GM23248 (cell line): ENCODE measurements at places on chromosomes 13 and 19.
A peak's percentile ranks its signal among the peaks of the same experiment; 100 is the strongest.

DNA sequence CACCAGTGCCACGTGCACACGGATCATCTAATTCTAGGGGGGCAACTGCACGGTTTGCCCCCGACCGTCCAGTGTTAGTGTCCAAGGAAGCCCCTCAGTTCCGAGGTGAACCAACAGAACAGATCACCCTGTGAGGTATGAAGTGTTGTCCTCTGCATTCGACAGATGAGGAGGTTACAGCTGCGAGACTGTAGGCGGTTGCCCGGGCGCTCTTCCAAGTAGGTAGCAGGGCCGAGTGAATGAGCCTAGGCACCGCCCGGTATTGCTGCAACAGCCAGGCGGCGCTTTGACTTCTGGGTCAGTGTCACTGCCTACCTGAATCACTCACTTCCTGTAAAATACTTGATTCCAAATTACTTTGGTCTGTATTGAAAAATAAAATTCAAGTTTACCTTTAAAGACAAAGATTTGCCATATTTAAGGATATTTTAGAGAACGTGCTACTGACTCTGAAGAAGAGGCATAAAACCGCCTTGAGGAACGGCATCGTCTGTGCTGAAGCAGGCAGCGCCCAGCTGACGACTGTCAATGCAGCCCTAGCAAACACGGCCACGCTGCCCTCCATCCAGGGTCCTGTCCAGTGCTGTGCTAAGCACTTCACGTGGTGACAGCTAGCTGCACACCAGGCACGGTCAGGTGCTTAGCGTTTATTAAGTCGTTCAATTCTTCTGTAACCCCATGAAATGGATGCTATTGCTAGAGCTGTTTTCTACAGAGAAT is 19.3 kb upstream of the RASA3 start:
- DNase-seq: peak; percentile 36

GRCh38 chr13:40176242-40176641 is 490.2 kb downstream of the FOXO1 start:
- DNase-seq: no peak

DNA sequence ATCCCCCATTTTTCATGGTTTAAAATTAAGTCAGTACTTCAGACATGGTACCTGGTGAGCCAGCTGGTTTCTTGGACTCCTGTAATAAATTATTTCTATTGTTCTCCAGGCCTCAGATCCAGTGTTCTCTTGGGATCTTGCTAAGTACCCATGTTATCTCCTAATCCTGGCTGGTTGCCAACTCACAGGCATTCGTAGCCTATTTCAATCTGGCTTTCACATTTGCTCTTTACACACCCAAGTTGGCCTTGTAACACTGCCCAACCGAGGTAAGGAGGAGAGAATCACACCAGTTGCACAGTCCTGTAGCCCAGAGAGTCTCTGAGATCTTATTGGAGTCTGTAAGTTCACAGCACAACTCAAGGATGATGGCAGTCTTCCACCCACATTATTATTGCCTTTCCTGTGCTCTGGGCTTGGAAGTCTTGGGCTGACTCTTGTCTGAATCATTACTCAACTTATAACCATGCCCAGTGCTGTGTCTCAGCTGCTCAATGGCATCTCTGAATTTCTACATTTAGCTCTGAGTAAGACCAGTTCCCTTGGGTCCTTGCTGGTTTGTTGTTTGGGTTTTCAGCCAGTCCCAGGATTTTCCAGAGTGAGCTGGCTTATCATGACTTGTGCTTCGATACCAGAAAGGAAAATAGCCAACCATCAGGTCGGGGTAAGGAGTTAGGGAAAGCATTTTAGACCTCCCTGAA is 76.6 kb upstream of the KLF12 start:
- DNase-seq: peak; percentile 98

- no peak for DNase-seq
Measured at GRCh38 chr13:43684963-43685725, 101.6 kb downstream of the ENOX1 start.

- DNase-seq: no peak
Measured at GRCh38 chr13:78832461-78832860, 173.5 kb upstream of the OBI1 start.

- peak; percentile 16 for DNase-seq
Measured at GRCh38 chr13:33554919-33555791, 262.8 kb upstream of the RFC3 start.

DNA sequence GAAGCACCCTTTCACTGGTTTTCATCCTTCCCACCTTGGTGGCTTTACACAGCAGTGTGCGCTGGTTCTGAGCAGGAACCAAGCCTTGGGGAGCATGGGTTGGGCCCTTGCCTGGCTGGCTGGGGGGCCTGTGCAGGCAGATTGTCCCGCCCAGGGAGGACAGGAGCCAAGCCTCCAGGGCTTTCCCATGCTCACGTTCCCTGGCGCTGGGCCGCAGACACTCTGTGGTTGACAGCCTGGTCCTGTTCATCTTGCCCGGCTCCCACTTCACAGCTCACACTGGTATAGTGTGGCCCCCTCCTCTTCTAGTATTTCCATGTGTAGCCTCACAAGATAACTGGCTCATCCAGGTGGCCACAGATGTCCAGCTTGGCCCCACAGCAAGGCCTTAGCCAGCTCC is 4.6 kb upstream of the CCNE1 start:
- no peak for DNase-seq

DNA sequence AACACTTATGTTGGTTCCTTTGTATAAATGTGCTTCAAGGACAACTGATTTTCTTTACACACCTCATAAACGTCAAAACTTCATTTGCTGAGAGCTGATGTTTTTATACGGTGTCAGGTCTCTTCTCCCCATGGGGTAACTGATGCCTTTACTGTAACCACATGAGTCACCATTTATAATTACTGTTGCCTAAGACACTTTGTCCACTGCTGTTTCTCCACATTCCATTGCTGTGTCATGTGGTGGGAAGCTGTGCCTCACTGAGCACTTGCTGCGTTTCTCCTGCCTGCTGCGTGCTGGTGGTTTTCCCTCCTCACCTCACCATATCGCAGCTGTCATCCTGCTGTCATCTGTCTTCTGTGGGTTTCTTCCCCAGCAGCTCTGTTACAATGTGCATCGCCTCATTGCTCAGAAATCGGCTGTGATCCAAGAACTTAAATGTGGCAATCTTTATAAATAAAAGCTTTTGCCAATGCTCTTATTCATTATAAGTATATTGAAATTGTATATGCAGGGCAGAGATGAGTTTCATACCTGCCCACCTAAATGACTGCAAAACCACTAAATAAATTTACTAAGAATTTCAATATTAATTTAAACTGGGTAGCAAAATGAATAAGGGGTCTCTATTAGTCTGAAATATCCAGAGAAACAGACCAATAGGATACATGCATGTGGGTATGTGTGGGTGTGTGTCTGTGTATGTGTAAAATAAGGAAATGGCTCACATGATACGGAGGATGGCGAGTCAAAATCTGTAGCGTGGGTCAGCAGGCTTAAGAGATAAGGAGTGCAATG is 547.0 kb upstream of the SLITRK5 start:
- peak; percentile 98 for DNase-seq

- DNase-seq: no peak
Measured at GRCh38 chr13:53092931-53093330, 64.3 kb downstream of the OLFM4 start.

GRCh38 chr19:35879770-35880317 is 11.5 kb downstream of the APLP1 start:
- peak; percentile 99 for DNase-seq

DNA sequence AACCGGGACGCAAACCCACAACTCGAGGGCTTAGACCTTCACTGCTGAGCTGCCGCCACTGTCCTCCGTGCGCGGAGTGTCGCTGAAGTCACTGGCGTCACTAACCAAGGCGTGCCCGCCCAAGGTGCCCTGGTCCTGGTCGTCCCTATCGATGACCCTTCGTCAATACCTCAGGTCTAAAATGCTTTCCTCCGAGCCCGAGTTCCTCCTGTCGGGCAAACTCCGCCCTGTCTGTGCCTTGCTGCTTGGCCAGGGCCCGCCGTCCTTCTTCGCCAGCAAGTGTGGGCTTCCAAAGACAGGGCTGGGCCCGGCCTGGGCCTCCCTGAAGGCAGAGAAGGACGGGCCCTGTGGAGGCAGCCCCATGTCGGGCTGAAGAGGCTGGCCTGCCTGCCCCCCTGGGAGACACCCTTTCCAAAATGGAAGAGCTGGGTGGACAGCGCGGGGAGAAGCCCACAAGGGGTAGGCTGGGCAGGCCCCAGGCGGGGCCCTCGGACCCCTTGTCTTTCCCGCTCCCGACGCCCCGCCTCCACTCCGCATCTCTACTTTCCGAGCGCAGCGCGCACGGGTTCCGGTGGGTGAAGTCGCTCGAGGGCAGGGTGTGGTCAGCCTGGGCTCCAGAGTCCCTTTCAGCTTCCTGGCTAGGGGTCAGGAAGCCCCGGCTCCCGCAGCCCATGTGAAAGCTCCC is 13.4 kb downstream of the RB1 start:
- DNase-seq: no peak

GRCh38 chr13:39345982-39346381 is 257.0 kb downstream of the LHFPL6 start:
- DNase-seq: no peak

DNA sequence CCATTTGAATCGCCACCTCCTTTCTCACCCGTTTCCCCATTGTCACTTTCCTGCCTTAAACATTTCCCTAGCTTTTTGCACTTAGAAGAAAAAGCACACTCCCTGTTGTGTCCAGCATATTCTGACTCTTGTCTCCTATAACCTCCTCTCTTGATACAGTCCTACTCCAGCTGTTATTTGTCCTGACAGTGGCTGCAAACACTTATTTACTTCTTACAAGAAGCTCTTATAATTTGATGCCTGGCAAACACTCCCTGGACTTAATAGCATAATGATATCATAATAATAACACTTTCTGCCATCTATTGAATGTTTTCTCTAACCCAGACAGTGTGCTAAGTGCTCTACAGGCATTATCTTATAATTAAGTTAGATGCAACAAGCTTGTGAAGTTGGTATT is 76.6 kb downstream of the DGKH start:
- DNase-seq: no peak

- DNase-seq: no peak
Measured at GRCh38 chr19:6685962-6686627, 16.1 kb upstream of the TNFSF14 start.

DNA sequence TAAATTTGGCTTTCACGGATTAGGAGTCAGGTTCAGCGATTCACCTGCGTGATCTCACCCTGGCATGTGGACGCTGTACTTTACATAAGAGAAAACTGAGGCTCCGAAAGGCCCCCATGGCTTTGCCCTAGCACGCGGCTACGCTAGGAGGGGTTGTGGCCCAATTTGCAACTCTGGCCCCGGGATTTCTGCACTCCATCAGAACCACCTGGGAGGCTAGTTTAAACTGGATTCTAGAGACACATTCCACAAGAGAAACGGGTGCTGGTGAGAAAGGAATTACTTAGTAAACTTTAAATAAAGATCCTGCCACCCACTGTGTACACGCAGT is 6.2 kb downstream of the BCL3 start:
- no peak for DNase-seq

DNA sequence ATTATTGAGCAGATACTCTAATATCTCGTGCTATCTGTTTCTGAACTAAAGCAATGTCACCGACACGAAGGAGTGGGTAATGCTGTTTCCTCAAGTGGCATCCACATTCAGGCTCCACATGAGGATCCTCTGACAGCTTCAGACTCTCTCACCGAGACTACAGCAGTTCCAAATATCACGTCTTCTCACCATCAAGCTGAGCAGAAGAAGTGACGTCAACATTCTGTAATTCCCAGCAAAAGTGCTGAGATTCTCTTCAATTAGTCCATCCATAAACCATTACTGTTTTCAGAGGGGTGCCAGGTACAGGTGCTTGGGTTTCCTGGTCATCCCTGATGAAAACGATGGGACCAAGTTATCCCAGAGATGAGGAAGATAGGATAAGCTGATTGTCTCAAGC is 110.0 kb upstream of the DACH1 start:
- no peak for DNase-seq

DNA sequence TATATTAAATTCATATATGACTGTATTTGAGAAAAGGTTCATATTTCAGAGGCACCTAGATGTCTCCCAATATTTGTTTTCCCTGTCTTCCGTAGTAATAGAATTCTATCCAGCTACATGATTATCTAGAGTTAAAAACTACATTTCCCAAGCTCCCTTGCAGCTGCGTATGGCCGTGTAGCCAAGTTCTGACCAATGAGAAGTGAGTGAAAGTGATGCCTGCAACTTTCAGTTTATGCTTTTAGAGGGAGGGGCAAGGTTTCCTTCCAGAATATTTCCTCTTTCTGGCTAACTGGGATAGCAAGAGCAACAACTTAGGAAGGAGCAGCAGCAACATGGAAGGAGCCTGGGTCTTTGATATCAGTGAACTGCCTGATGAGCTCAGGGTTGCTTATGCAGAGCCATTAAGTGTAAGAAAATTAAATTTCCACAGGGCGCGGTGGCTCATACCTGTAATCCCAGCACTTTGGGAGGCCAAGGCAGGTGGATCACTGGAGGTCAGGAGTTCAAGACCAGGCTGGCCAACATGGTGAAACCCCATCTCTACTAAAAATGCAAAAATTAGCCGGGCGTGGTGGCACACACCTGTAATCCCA is 23.2 kb upstream of the CYP2A13 start:
- DNase-seq: peak; percentile 34

- no peak for DNase-seq
Measured at GRCh38 chr13:33711436-33711835, 106.5 kb upstream of the RFC3 start.

DNA sequence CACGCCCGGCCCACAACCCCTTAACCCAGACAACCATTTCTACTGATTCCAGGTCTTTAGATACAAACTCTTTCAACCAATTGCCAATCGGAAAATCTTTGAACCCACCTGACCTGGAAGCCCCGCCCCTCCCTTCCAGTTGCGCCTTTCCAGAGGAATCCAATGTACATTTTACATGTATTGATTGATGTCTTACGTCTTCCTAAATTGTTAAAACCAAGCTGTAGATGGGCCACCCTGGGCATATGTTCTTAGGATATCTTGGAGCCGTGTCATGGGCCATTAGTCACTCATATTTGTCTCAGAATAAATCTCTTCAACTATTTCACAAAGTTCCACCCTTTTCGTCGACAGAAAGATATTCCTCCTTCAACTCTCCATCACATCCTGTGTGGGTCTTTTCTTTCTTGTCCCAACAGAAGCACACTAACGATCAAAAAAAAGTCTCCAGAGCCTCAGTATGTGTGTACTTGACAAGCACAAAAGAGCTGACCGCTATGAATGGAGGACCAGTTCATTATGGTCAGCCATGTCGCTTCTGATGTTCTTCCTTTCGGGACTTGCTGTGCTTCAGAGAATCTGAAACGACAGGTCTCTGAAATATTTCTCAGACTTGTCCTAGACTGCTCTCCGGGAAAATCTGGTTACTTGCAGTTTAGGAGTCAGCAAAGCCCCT is 601 bp upstream of the ZNF749 start:
- DNase-seq: peak; percentile 52

GRCh38 chr19:16326401-16327168 is 2.0 kb downstream of the KLF2 start:
- peak; percentile 61 for DNase-seq
